HT1080 (cell line): ENCODE measurements at places on chromosomes 6 and 20. TPM values are rescaled to one million over a fixed set of nuclear protein-coding genes. Genes with fewer than 3 reads are reported as not detected.

Gene KHDRBS2
- not detected in 2 replicates for total RNA-seq

Gene PKIB
- 0.23 and 1.3 TPM in 2 replicates for total RNA-seq

Gene RFX6
- total RNA-seq: not detected in 2 replicates

Gene MRPL14
- 98.1 and 172 TPM in 2 replicates for total RNA-seq

Gene SLC17A1
- not detected in 2 replicates for total RNA-seq

Gene HLA-DMA
- 3.4 and 3.9 TPM in 2 replicates for total RNA-seq

Gene KIF13A
- total RNA-seq: 23.8 and 26.1 TPM in 2 replicates

Gene TUBB2B
- total RNA-seq: 0.10 TPM in 1 of 2 replicates, not detected in the other

Gene SYCP2L
- total RNA-seq: not detected in 2 replicates

Gene ADISSP
- total RNA-seq: 144 and 171 TPM in 2 replicates
